Activated CD4-positive, CD25-positive, alpha-beta regulatory T cell (primary cell): ENCODE measurements at places on chromosomes 5 and 9.

DNA sequence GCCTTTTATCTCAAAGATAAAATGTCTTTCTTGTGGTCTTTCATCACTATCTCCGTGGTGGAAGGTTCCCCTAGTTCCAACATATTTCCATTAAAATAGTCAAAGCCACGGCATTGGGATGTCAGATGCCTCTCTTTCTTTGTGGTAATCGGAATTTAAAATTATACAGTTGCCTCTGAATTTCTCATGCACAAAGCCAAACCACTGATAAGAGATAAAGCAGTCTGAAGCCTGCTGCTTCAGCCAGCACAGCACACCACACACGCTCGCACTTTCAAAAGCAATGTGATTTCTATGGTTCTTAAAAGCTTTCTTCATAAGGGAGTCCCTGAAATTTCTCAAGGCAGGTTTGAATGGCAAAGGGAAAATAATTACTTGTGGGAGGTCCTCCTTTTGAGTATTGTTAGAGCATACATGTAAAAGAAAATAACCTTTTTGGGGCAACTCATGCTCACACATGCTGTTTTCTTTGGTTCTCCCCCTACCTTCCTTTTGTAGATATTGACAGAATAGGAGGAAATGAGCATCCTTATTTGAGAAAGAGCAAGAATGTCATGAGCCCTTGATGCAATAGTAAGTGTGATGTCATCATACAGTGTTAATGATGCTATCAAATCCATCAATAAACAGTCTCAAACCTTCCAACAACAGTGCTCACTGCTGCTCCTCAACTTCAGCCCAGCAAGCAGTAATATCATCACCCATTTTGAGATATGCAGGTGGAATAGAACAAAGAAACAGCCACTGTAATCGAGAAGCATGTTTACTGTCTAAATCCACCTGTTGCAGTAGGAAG lies 85.7 kb upstream of the PPP1R2B start:
- no peak for DNase-seq

DNA sequence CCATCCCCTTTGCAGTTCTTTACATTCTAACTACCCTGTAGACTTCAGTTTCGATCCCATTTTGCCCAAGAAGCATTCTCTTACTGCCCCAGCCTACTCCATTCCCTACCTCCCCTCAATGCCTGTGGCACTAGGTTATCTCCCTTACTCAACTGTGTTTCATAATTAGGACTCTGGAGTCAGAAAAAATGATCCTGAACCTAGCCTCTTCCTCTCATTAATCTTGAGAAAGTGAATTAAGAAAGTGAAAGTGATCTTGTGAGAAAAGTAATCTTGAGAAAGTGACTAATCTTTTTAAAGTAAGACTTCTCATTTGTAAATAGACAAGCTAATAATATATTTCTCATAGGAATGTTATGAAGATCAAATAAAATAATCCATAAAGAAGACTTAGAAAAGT lies 444.0 kb upstream of the TRPC7 start:
- DNase-seq, result no peak

DNA sequence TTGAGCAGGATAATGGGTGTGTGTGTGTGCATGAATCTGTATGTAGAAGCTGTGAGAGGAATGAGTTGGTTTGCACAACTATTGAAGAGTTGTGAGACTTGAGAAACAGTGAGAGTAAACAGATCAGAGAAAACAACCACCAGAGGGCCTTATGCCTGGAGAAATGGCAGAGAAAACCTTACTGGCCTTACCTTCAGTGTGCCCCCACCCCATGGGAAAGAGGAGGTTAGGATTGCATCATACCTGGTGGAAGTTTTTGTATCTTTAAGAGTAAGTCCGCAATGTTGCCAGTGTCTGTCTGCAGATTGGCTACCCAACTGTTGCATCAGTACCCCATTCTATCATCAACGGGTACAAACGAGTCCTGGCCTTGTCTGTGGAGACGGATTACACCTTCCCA lies 1909.4 kb upstream of the WWC1 start:
- DNase-seq, result no peak

DNA sequence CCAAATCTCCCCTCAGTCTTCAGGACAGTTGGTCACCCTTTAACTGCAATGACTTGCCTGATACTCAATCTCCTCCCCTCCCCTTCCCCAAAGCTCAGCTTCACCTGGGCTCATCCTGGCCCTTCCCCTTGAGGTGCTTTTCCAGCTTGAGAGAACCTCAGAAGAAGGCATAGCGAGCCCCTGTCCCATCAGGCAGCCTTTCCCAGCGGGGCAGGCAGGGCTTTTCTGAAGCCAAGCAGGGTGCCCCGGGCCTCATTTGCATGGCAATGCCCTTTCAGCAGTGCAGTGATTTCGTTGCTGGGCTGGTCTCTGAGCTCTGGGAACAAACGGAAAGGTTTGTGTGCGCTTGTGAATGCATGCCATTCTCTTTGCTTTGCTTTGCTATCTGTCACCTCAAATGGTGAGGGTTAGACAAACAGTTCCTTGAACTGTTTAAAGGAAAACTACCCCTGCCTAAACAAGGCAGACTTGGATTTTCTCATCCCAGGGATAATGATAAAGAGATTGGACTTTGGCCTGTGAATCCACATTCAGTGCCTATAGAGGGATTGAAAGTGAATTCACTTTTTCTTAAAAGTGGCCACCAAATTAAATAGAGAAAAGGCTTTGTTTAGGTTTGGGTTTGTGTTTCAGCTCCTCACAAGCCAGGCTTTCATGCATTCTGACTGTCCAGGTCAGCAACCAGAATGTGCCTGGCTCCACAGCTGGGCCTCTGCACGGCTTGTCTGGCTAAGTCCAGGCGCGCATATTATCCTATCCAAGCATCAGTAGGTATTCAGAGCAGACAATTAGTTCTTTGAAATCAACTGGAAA lies 165.3 kb downstream of the ZNF608 start:
- no peak for DNase-seq

- DNase-seq, result no peak
Measured at GRCh38 chr9:121884057-121884541, 209.0 kb downstream of the TTLL11 start.
